ENCODE measurements at places on chromosomes 7 and 10. TPM values are rescaled to one million over a fixed set of nuclear protein-coding genes. Genes with fewer than 3 reads are reported as not detected.

GRCh38 chr10:71381611-71382010 lies 15.1 kb upstream of the CDH23 start:
- no peak for DNase-seq

GRCh38 chr10:124676416-124677062 lies 67.6 kb downstream of the FAM53B start:
- no peak for DNase-seq

Gene FKBP6
- total RNA-seq = not detected

DNA sequence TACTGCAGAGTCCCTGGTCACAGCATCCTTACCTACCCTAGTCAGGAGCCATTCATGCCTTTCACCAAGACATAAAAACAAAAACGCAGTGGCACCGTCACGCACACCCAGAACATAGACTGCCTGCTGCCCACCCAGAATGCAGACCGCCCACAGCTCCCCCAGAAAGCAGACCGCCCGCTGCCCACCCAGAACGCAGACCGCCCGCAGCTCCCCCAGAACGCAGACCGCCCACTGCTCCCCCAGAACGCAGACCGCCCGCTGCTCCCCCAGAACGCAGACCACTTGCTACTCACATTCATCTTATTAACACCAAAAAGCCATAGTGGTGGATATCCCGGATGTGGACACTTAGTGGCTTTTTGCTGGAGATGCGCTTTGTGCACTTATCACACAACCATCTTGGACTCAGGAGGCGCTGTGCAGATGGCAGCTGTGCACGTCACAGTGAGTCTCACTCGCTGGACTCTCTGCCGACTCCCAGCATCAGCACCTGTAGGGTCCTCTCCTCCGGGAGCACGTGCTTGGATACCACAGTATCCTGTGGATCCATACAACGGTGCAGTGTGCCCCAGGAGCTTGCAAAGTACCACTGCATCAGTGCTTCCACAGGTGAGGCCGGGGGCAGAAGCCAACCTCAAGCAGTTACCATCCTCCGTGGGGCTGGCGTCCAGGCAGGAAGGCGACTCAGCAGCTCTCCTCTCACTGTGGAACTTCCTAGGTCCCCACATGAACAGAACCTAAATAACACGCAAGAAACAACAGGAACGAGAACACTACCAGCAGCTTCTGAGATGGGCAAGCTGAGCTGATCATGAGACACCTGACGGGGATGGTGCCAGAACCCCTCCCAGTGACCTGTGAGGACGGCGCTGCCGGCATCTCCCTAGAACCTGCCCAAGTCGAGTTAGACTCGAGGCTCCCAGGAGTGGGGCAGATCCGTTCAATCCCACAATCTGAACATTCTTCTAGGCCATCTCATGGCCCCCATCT lies 161.0 kb downstream of the DIP2C start:
- DNase-seq = no peak

- DNase-seq = no peak
Measured at GRCh38 chr10:35331894-35332640, 4.2 kb upstream of the CCNY start.

DNA sequence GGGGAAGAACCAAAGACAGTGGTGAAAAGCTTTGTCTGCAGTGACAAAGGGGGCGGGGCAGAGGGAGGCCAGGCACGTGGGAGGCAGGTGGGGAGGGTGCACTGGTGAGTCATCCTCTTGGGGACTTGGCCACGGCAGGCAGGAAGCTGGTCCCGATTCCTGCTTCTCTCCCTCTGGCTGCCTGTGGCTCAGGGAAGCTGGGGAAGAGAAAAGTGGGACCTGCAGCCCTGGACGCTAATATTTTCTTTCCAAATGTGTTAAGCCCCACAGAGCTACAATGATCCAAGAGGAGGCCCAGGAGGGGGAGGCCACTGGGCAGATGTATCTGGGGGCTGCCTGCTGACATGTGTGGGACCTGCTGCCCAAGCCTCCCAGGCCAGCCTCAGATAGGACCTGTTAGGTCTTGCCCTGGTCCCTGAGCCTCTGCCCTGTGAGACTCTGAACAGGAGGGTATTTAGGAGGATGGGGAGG lies 231.8 kb downstream of the KCNMA1 start:
- no peak for DNase-seq
